Breast epithelium (tissue), 4 donors: ENCODE measurements at places on chromosomes 12 and 14. TPM values are rescaled to one million over a fixed set of nuclear protein-coding genes. Genes with fewer than 3 reads are reported as not detected.

The KRT77 gene
- total RNA-seq: 0.48 TPM

GRCh38 chr12:16602412-16602811 is 3.5 kb downstream of the LMO3 start:
- no peaks in the 10 kb centered on the region for H3K4me1 ChIP-seq
- H3K4me3 ChIP-seq: no peak overlapping the region
- no peaks in the 10 kb centered on the region for H3K36me3 ChIP-seq
- no peak overlapping the region for H3K27ac ChIP-seq

GRCh38 chr14:95513291-95513690 is 3.2 kb downstream of the SYNE3 start:
- H3K27ac ChIP-seq: no peak overlapping the region
- H3K4me3 ChIP-seq: no peak overlapping the region
- DNase-seq: no peak

GRCh38 chr12:18145924-18146323 is 55.9 kb upstream of the RERGL start:
- no peaks in the 10 kb centered on the region for H3K36me3 ChIP-seq
- H3K4me3 ChIP-seq: no peak overlapping the region
- H3K4me1 ChIP-seq: peaks cover 5% of the 10 kb centered on the region
- no peak for DNase-seq

The GRIN2B gene
- 0.59 TPM for total RNA-seq

- H3K4me3 ChIP-seq: no peak overlapping the region
- H3K4me1 ChIP-seq: no peaks in the 10 kb centered on the region
- H3K36me3 ChIP-seq: no peaks in the 10 kb centered on the region
- H3K27ac ChIP-seq: no peak overlapping the region
- DNase-seq: no peak
These were observed 15.5 kb upstream of the TCTN2 start for GRCh38 chr12:123655420-123655819.

DNA sequence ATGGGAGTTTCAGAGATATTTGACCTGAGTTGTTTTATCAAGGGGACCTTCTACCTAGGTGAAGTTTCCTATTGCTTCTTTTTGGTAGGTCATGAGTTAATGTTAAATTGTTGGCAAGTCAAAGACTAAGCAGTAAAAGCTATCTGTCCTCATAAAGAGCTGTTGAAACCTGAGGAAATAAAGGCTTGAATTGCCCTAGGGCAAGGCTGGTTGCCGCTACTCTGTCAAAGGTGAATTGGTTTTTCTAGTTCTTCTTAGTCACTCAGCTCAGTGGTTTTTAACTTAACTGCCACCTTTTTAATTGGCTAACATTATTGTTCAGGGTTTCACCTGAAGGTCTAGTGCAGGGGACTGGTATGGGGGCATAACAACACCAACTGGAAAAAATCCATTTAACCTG is 441.6 kb upstream of the FBXO33 start:
- H3K36me3 ChIP-seq: no peaks in the 10 kb centered on the region
- H3K27ac ChIP-seq: no peak overlapping the region
- DNase-seq: no peak
- H3K4me1 ChIP-seq: no peaks in the 10 kb centered on the region
- no peaks in the 10 kb centered on the region for H3K27me3 ChIP-seq

DNA sequence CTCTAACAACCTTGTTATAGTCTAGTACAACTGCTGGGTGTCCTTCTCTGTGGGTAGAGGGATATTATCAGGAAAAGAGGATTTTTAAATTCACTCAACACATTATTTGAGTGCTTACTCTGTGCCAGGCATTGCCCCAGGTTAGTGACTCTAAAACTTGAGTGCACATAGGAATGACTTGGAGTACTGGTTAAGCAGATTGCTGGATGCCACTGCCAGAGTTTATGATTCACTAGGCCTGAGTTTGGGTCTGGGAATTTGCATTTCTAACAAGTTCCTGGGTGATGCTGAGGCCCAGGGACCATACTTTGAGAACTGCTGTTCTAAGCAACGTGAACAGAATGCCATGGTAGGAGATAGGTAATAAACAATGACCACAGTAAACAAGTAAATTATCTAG is 96.6 kb downstream of the CFAP54 start:
- H3K36me3 ChIP-seq: no peaks in the 10 kb centered on the region
- no peak overlapping the region for H3K4me3 ChIP-seq
- H3K4me1 ChIP-seq: no peaks in the 10 kb centered on the region
- DNase-seq: no peak
- no peak overlapping the region for H3K27ac ChIP-seq

The LALBA gene
- not detected for total RNA-seq

DNA sequence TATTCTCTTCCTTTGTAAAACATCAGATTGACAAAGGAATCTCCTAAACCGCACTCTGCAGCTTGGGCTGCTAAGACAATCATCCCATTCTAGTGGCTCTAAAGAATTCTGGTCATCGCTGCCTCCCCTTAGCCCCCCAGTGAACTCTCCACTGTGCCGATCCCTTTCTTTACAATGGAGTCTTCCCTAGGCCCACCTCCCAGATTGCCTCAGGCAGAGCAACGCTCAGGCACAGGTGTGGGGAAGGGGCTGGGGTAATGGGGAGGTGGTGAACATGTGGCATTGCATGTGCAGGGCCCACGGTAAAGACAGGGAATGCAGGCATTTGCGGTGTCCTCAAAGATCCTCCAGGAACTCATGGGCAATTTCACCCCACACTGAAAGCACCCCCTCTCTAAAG is 86.3 kb downstream of the PLEKHG3 start:
- no peaks in the 10 kb centered on the region for H3K4me1 ChIP-seq
- H3K4me3 ChIP-seq: no peak overlapping the region
- H3K27ac ChIP-seq: no peak overlapping the region
- H3K36me3 ChIP-seq: no peaks in the 10 kb centered on the region
- H3K27me3 ChIP-seq: no peaks in the 10 kb centered on the region
- DNase-seq: no peak

DNA sequence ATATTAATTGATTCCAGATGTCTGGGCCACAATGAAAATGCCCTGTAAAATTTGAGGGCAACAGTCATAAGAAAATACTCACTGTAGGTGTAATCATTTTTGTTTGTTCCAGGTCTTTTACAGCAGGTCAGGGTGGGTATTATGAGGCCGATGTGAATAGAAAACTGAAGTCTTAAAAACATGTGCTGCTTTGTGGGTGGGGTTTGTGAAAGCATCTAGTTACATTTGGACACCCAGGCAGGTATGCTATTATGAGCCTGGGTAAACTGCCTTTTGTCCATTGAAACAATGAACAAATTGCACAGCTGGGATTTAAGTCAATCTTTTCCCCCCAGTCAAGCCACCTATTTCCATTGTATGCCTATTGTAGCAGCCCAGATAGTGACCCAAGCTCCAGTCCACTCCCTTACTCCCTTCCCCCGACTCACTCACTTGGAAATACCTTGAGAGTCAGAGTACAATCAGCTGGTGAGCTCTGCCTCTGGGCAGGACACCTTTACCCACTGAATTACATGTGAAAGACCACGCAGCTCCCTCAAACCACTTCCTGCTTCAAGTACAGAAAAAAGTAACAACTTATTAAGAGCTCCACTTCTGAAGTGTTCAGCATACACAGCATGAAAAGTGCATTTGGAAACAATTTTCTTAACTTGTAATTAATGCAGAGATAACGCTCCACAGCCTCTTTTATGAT is 1.8 kb downstream of the IGF1 start:
- peak overlapping the region; percentile 60 for H3K4me3 ChIP-seq
- no peaks in the 10 kb centered on the region for H3K27me3 ChIP-seq
- no peaks in the 10 kb centered on the region for H3K4me1 ChIP-seq
- DNase-seq: no peak
- H3K27ac ChIP-seq: peak overlapping the region; percentile 81

DNA sequence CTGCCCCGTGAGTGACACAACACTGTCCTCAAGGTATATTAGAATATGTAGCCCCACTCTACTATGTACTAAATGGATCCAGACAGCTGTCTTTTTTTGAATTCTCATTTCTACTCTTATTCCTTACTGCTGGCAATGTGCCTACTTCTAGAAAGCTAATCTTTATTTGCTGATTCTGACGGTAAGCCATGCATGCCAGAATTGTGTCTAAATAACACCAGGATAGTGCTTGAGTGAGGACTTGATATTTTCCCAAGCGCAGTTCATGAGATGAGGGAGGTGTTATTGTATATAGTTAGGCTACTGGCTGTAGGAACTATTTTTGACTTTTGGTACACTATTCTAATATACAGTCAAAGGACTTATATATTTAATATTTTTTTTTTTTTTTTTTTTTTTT is 316.2 kb upstream of the NAV3 start:
- no peak overlapping the region for H3K4me3 ChIP-seq
- H3K27me3 ChIP-seq: no peaks in the 10 kb centered on the region
- H3K27ac ChIP-seq: no peak overlapping the region
- no peaks in the 10 kb centered on the region for H3K4me1 ChIP-seq
- DNase-seq: no peak

GRCh38 chr14:90253826-90254225 is 2.5 kb upstream of the PSMC1 start:
- no peaks in the 10 kb centered on the region for H3K4me1 ChIP-seq
- H3K36me3 ChIP-seq: no peaks in the 10 kb centered on the region
- H3K27ac ChIP-seq: no peak overlapping the region

DNA sequence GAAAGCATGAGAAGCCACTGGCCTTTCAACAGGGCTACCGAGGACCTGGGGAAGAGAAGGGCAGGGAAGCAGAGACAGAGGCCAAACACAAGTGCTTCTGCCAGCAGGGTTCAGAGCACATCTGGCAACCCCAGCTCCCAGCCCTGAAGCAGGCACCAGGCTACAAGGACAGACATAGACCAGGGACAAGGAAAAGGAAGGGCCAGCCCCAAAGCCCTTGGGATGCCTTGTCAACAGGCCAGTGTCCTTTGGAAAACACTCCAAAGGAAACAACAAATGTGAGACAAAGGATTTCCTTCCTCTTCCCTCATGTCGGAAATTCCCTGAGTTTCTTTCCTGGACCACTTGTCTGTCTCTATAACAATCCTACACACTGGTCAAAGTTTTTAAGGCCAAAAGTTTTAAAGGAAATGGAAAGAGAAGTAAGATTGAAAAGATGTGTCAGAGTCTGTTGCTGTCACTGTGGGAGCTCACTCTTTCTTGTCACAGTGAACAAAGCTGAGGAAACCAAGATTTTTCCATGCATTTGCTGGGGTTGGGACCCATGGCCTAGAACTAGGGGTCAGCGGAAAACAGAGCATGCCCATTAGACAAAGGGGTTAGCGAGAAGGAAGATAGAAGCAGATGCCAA is 59.4 kb downstream of the TTC9 start:
- no peak overlapping the region for H3K27ac ChIP-seq
- no peaks in the 10 kb centered on the region for H3K36me3 ChIP-seq
- no peak overlapping the region for H3K4me3 ChIP-seq

- H3K27ac ChIP-seq: no peak overlapping the region
- no peaks in the 10 kb centered on the region for H3K27me3 ChIP-seq
- H3K4me1 ChIP-seq: no peaks in the 10 kb centered on the region
- H3K4me3 ChIP-seq: no peak overlapping the region
These were observed 26.4 kb upstream of the STAB2 start for GRCh38 chr12:103560604-103561101.

DNA sequence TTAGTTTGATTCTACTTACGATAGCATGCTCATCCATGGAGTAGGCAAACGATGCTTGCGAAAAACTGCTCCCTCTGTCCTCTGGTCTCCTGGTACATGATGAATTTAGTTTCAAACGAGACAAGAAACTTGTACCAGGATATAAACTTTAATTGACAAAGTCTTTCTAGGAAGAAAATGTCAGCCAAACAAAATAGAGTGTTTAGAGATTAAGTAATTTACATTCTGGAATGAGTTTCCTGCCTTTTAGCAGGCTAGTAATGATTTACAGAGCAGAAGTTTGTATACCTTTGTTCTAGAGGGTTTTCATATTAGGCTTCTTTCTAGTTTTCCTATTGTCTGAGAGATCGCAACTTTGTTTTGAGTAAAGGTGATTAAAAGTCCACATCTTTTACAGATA is 206.9 kb downstream of the RPL10L start:
- DNase-seq: no peak
- no peaks in the 10 kb centered on the region for H3K36me3 ChIP-seq
- no peak overlapping the region for H3K4me3 ChIP-seq
- H3K27me3 ChIP-seq: no peaks in the 10 kb centered on the region

The TBX5 gene
- 2.2 TPM for total RNA-seq

The SERPINA9 gene
- not detected for total RNA-seq

GRCh38 chr12:124443931-124444712 is 123.3 kb downstream of the NCOR2 start:
- H3K36me3 ChIP-seq: no peaks in the 10 kb centered on the region
- H3K4me1 ChIP-seq: no peaks in the 10 kb centered on the region
- no peak overlapping the region for H3K27ac ChIP-seq
- no peak for DNase-seq
- no peak overlapping the region for H3K4me3 ChIP-seq

- peaks cover 7% of the 10 kb centered on the region for H3K4me1 ChIP-seq
- no peak for DNase-seq
- H3K4me3 ChIP-seq: no peak overlapping the region
- no peaks in the 10 kb centered on the region for H3K27me3 ChIP-seq
These were observed 2.6 kb upstream of the SLC11A2 start for GRCh38 chr12:51028813-51029150.

- no peaks in the 10 kb centered on the region for H3K36me3 ChIP-seq
- no peaks in the 10 kb centered on the region for H3K27me3 ChIP-seq
- DNase-seq: no peak
- H3K4me1 ChIP-seq: no peaks in the 10 kb centered on the region
- H3K27ac ChIP-seq: no peak overlapping the region
These were observed 39.1 kb downstream of the SPPL3 start for GRCh38 chr12:120865098-120865497.

- no peaks in the 10 kb centered on the region for H3K27me3 ChIP-seq
- H3K36me3 ChIP-seq: no peaks in the 10 kb centered on the region
- H3K27ac ChIP-seq: peak overlapping the region; percentile 68
- peak; percentile 34 for DNase-seq
- no peak overlapping the region for H3K4me3 ChIP-seq
These were observed 22.9 kb downstream of the KRT18 start for GRCh38 chr12:52971679-52972329.

GRCh38 chr12:56601503-56601902 is 28.6 kb downstream of the BAZ2A start:
- H3K27me3 ChIP-seq: no peaks in the 10 kb centered on the region
- no peak for DNase-seq
- no peaks in the 10 kb centered on the region for H3K4me1 ChIP-seq

GRCh38 chr12:56414401-56414800 is 34.8 kb downstream of the TIMELESS start:
- DNase-seq: no peak
- no peaks in the 10 kb centered on the region for H3K36me3 ChIP-seq
- H3K4me3 ChIP-seq: no peak overlapping the region
